AG10803 (cell line): ENCODE measurements at places on chromosomes 4 and X.

DNA sequence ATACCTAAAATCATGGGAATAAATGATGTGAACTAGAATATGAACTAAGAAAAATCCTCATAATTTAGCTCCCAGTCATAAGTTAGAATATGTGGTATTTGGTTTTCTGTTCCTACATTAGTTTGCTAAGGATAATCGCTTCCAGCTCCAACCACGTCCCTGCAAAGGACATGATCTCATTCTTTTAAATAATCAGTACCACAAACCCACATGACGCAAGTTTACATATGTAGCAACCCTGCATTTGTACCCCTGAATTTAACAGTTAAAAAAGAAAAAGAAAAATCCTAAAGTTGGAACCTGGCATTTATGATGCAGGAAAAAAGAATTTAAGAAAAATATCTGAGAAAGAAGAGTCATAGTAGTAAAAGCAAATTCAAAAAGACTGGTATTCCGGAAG, 13.3 kb downstream of the UBA6 start:
- peak; percentile 72 for DNase-seq

DNA sequence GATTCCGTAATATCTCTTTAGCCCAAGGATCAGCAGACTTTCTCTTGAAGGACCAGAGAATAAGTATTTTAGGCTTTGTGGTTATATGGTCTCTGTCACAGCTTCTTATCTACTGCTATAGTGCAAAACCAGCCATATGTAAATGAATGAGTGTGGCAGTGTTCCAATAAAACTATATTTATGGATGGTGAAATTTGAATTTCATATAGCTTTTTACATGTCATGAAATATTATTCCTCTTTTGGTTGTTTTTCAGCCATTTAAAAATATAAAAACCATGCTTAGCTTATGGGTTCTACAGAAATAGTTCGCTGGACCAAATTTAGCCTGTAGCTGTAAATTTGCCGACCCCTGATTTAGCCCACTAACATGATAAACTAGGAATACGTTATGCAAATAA, 18.0 kb upstream of the MSMO1 start:
- no peak for DNase-seq

DNA sequence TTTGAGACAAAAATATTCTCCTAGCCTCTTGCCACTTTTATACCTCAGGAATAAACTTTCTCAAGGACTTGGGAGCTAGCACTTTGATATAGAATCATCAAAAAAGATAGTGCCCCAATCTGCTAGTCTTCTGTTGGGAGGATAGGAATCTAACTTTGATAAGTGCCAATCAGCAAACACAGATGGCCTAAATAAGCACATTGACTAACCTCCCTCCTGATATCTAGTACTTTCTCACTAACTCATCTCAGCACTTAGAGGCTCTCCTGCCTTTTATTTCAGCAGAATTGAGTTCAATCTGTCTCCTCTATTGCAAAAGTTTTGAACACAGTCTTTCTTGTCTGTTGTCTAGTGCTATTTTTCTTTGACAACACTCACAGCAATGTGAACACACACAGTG, 798.4 kb upstream of the FTHL17 start:
- no peak for DNase-seq

- DNase-seq, result peak; percentile 91
Measured at GRCh38 chr4:99405433-99406115, 29.6 kb downstream of the ADH7 start.

DNA sequence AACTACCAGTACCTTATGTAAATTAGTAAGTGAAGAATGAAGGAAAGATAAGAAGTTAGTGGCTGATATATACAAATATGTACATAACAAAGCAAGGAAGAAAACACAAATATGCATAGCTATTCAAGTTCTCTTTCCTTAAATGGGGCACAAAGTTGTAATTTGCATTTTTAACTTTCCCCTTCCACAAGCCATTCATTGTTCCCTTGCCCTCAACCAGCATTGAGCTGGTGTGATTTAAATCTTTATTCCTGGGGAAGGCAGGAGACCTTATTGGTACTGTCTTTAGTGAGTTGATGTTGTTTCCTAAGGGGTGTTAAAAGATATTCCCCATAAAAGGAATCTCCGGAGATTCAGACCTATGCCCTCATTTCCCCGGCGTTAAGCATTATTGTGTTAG, 735.3 kb downstream of the PCDH18 start:
- no peak for DNase-seq

GRCh38 chr4:72564184-72564583, 4.8 kb downstream of the ADAMTS3 start:
- peak; percentile 82 for DNase-seq

DNA sequence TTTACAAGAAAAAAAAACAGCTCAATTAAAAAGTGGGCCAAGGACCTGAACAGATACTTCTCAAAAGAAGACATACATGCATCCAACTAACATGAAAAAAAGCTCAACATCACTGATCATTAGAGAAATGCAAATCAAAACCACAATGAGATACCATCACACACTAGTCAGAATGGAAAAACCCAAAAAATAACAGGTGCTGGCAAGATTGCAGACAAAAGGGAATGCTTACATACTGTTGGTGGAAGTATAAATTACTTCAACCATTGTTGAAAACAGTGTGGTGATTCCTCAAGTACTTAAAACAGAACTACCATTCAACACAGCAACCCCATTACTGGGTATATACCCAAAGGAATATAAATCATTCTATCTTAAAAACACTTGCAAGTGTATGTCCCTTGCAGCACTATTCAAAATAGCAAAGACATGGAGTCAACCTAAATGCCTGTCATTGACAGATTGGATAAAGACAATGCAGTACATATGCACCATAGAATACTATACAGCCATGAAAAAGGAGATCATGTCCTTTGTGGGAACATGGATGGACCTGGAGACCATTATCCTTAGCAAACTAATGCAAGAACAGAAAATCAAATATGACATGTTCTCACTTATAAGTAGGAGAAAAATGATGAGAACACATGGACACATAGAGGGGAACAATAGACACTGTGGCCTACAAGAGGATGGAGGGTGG, 97.6 kb downstream of the RAB28 start:
- DNase-seq, result peak; percentile 27

DNA sequence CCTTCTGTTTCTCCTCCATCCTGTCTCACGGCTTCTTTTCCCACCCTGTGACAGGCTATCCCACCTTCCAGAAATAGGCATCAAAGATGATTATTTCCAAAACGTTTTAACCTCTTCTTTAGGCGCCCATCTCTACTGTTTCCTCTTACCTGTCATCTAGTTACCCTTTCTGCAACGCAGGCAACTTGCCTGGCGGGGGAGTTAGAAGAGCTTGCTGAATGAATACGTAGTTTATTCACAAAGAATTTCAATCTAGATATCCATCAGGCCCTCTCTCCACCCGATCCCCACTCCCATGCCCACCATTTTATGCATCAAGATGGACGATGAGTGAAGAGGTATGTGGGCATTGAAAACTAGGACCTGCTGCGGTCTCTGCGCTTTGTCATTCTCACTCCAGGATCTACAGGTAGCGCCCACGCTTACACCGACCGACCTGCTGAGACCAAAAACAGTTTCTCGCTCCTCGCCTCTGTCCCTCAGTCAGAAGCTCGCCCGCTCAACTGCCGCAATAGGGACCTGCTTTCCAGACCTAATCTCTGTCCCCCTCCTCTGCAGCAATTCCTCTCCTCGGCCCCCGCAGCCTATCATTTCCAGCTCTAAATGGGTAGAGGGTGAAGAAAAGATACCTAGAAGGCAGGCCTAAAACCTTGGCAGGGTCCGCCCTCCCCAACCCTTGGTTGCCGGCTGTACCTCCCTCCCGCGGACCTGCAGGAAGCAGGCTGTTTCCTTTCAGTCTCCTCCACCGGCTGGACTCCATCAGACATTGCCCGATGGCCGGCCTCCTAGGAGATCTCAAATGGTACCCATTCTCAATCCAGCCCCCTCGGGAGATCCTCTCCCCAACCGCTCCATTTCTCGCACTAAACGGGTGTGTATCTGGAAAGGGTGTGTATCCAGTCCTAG, 624 bp downstream of the BEX5 start:
- no peak for DNase-seq

GRCh38 chr4:83993774-83994173, 457.9 kb downstream of the GPAT3 start:
- DNase-seq, result no peak

GRCh38 chrX:150146271-150146896, 208.1 kb upstream of the EOLA2 start:
- no peak for DNase-seq

DNA sequence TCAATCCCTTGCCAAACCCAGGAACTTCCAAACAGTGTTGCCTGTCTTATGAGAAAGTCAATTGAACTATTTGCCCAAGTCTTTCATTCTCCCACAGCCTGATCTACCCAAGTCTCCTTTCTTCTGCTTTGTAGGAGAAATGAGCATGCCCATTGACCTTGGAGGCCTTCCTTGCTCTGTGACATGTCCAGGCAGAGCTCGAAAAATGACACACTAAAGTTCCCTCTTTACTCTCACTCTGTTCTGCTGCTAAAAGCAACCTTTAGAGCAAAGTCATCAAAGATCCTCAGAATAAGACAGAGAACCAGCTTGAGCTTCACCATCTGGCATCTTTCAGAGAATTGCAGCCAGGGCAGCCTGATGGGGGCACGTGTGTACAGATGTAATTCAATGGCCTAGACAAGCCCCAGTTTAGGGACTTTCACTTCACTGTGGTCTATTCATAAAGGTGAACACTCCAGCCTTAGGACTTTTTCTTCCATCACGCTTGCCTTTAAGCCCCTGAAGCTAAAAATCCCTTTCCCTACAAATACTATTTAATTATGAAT, 136.4 kb downstream of the AMELX start:
- DNase-seq, result no peak

DNA sequence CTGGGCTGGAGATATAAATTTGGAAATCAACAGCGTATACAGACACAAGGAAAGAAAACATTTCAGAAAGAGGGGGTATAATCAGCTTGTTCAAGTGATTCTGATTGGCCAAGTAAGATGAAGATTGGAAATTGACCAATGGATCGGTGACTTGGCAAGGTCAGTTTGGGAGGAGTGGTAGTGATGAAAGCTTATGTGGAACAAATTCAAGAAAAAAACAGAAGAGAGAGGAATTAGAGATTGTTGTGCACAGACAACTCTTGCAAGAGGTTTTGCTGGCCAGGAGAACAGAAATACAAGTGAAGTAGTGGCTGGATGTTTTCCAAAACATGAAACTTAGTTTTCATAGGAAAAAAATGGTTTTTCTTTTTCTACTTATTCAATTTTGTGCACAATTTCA, 16.3 kb downstream of the CD38 start:
- no peak for DNase-seq

DNA sequence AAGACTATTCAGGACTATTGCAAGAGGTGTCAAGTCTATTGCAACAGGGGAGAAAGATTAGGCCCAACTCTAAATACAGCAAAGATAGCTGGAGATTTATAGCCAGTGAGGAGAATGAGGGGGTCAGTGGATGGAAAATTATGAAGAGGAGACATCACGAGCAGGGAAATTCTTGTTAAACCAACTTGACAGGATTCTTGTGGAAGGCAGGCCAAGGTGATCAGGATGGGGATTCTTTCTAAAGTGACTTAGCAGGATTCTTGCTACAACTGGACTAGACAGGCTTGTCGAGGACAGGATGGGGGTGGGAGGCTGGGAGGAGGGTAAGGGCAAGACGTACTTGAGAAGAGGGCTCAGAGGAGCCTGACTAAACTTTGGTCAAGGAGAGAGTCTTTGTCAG, 89.0 kb downstream of the PHEX start:
- DNase-seq, result no peak

- no peak for DNase-seq
Measured at GRCh38 chr4:185945906-185946305, 123.0 kb upstream of the TLR3 start.

DNA sequence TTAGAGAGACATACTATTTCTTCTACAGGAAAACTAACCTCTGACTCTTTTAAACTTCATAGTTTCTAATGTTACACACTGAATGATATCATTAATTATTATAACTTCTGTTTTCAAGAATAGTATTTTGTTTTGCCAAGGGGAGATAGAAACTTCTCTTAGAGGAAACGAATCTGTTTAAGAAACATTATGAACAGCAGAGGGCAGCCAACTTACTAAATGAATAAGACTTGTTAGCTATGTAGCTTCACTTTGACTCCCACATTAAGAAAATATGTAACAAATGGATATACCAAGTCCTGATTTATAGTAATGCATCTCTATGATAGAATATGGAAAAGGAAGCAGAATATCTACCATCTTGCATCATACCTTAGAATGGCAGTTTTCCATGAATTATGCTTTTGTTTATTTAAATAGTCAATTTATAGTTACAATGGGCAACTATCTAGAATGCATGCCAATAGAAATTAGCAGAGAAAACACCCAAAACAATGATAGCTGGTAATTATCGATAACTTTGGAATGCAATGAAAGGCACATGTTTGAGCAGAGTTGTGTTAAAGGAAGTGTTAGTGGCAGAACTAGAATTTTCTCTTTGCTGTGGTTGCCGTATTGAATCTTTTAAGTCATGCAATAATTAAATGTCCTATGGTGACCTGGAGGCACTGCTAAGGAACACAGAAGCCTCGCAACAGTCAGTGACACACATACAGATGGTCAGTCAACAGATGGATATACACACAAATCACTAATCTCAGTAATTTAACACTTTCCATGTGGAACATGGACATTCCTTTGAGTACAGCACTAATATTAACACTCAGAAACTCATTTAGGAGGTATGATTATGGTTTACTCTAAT, 105.7 kb upstream of the PDLIM3 start:
- DNase-seq, result peak; percentile 84

- no peak for DNase-seq
Measured at GRCh38 chrX:125395626-125396025, 76.0 kb downstream of the TEX13C start.

DNA sequence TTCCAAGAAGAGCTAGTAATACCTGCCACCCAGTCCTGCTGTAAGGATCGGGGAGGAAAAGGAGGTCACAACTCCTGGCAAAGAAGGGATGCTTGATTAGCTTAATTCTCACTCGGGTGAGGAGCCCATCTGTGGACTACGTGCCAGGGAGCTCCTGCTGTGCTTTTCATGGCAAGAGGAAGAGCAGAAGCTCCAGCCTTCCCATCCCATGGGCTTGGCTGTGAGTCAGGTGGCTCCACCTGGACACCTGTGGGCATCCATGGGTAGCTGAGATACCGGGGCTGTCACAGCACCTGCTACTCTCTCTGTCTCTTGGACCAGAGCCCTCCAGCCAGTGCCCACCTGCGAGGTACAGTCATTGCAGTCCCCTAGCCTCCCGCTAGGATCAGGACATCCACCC, 18.0 kb downstream of the CLNK start:
- DNase-seq, result no peak

DNA sequence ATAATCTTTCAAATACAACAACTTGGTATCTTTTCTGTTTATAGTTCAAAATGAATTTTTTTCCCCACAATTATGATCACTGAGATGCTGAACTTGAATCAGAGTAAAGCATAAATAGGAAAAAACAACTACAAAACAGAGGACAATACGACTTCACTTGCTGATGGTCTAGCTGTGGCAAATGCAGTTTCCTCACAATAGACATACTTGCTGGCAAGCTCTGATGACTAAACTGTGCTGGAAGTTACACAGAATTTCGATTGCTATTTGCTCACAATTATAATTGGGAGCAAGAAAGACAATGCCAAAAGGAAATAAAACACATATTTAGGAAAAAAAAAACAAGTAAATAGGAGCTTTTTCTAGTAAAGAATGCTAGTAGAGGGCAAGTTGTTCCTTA, 14.7 kb downstream of the VEGFC start:
- DNase-seq, result peak; percentile 93

GRCh38 chr4:112315446-112315845, 18.3 kb downstream of the ALPK1 start:
- DNase-seq, result no peak

GRCh38 chr4:82975792-82976191, 34.8 kb downstream of the LIN54 start:
- DNase-seq, result no peak

- DNase-seq, result no peak
Measured at GRCh38 chrX:118109065-118109464, 7.5 kb downstream of the KLHL13 start.
